DND-41 (cell line): ENCODE measurements at places on chromosomes 4 and X.

DNA sequence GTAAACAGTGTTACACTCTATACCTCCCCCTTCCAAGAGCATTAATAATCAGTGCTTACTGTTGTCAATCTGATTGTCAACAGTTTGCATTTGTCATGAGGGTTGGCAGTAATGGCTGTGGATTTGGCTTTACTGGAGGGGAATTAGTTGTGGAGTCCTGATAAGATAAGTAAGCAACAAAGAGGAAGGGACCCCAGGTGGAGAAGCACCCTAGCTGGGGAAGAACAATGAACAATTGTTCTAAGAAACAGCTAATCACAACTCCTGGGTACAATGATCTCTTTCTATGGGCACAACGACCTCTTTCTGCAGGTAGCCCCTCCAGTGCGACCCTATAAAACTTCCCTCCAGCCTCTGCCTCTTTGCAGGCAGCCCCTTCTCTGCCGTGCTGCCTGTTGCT is 53.2 kb upstream of the CDKN2AIP start:
- H3K4me1 ChIP-seq, result peaks cover 5% of the 10 kb centered on the region
- DNase-seq, result no peak
- H3K36me3 ChIP-seq, result no peaks in the 10 kb centered on the region
- no peak overlapping the region for H3K4me3 ChIP-seq

GRCh38 chr4:168449719-168450452 is 30.4 kb downstream of the DDX60L start:
- no peak for DNase-seq
- no peaks in the 10 kb centered on the region for H3K27me3 ChIP-seq
- H3K4me3 ChIP-seq, result no peak overlapping the region
- peaks cover 20% of the 10 kb centered on the region for H3K4me1 ChIP-seq
- peaks cover 10% of the 10 kb centered on the region for H3K36me3 ChIP-seq

- H3K27me3 ChIP-seq, result no peaks in the 10 kb centered on the region
- no peak for DNase-seq
- peaks cover 41% of the 10 kb centered on the region for H3K36me3 ChIP-seq
- H3K4me1 ChIP-seq, result no peaks in the 10 kb centered on the region
- H3K27ac ChIP-seq, result no peak overlapping the region
These were observed 68.7 kb downstream of the DHX15 start for GRCh38 chr4:24515698-24516097.

DNA sequence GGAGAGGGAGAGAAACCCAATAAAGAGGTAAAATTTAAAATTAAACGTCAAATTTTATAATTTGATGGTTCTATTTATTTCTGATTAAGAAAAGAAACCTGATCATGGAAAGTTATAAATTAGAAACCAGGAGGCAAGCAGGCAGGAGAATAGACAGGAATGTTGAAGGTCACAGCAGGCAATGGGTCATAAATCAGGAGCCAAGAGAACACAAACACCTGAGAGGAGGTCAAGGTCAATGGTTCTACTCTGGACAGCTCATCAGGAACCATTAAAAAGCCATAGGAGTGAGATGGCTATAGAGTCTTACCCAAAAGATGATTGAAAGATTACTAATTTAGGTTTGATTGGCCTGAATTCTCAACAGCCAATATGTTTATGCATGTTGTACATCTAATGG is 126.9 kb upstream of the HCCS start:
- no peaks in the 10 kb centered on the region for H3K27me3 ChIP-seq
- H3K4me1 ChIP-seq, result no peaks in the 10 kb centered on the region
- no peak overlapping the region for H3K27ac ChIP-seq
- DNase-seq, result no peak
- H3K36me3 ChIP-seq, result no peaks in the 10 kb centered on the region

DNA sequence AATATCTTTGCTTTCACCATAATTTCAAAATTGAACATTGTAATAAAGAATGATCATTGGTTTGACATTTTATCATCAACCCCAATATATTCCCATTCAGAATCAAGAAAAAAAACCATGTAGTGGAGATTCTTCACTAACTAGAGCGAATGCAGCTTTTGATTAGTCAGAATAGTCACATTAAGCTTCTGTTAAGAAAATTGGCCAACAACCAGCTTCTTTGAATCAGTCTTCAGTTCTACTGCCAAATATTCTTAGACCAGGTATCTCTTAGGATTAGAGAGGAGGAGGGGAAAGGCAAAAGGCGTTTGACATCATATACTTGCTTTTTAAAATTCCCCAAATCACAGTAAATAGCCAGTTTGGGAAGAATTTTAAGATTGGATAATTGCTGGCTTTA is 22.2 kb upstream of the TBC1D8B start:
- no peaks in the 10 kb centered on the region for H3K27me3 ChIP-seq
- no peak overlapping the region for H3K4me3 ChIP-seq
- no peaks in the 10 kb centered on the region for H3K36me3 ChIP-seq
- no peak for DNase-seq

DNA sequence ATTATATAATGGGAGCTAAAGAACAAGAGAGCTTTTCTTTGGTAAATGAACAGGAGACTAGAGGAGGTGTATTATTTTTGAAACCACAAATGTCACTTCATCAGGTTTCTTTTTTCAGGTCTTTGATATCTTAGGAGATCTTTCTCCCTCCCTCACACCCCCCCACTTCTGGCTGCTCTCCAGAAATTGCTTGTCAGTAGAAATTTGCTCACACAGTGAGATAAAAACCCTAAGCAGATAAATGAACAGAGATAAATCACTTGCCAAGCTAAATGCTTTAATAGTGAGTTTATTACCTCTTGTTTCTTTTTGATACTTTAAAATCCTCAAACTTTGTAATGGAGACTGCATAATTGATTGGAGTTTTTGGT is 421.2 kb upstream of the TENM3 start:
- H3K4me3 ChIP-seq, result no peak overlapping the region
- no peaks in the 10 kb centered on the region for H3K27me3 ChIP-seq
- no peak overlapping the region for H3K27ac ChIP-seq
- DNase-seq, result no peak

DNA sequence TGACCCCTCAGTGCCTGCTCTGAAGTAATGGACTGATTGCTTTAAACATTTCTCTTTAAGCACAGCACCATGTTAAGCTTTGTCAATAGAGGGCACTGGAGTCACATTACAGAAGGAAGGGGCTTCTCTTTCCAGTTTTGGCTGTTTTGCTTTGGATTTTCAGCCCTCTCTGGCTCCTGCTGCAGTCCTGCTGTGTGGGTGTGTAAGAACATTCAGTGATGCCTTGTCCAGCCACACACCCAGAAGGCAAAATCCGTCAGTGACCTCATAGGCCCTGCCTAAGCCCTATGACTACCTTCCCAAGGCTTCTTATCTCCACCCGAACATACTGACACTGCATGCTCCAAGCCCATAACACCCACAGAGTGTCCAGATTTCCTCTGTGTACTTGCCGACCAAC is 215.3 kb upstream of the CTSO start:
- no peaks in the 10 kb centered on the region for H3K4me1 ChIP-seq
- no peaks in the 10 kb centered on the region for H3K36me3 ChIP-seq
- no peaks in the 10 kb centered on the region for H3K27me3 ChIP-seq
- no peak for DNase-seq
- H3K27ac ChIP-seq, result no peak overlapping the region

- H3K4me3 ChIP-seq, result no peak overlapping the region
- H3K36me3 ChIP-seq, result peaks cover 28% of the 10 kb centered on the region
- no peak overlapping the region for H3K27ac ChIP-seq
- H3K4me1 ChIP-seq, result peaks cover 52% of the 10 kb centered on the region
These were observed 5.2 kb downstream of the HADH start for GRCh38 chr4:107994894-107995293.

- H3K27me3 ChIP-seq, result no peaks in the 10 kb centered on the region
- no peaks in the 10 kb centered on the region for H3K4me1 ChIP-seq
- H3K4me3 ChIP-seq, result no peak overlapping the region
- no peak overlapping the region for H3K27ac ChIP-seq
- no peak for DNase-seq
These were observed 230.8 kb downstream of the CPE start for GRCh38 chr4:165609653-165610052.

- H3K4me1 ChIP-seq, result no peaks in the 10 kb centered on the region
- H3K4me3 ChIP-seq, result no peak overlapping the region
- H3K36me3 ChIP-seq, result no peaks in the 10 kb centered on the region
- DNase-seq, result no peak
- no peaks in the 10 kb centered on the region for H3K27me3 ChIP-seq
These were observed 288.5 kb downstream of the USP46 start for GRCh38 chr4:52370576-52370975.

DNA sequence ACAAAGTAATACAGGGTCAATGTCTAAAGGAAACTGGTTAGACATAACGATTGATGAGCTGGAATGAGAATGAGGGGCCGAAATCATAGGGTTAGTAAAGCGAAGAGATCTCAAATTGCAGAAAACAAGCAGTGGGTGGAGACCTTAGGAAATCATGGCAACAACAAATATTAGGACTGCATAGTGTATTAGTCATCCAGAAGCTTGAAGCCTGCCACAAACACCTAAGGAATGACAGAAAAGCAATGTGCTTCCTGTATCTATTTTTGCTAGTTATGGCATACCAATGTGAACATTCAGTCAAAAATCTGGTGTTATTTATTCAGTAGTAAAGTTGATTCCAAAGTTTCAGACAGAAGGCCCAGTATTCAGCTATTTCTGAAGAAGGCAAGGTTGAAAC is 410.9 kb upstream of the CT83 start:
- no peak overlapping the region for H3K4me3 ChIP-seq
- H3K27ac ChIP-seq, result no peak overlapping the region
- no peaks in the 10 kb centered on the region for H3K36me3 ChIP-seq
- no peak for DNase-seq
- no peaks in the 10 kb centered on the region for H3K4me1 ChIP-seq

GRCh38 chr4:168757500-168757899 is 252.6 kb downstream of the CBR4 start:
- no peak overlapping the region for H3K4me3 ChIP-seq
- no peaks in the 10 kb centered on the region for H3K27me3 ChIP-seq
- no peaks in the 10 kb centered on the region for H3K4me1 ChIP-seq
- no peaks in the 10 kb centered on the region for H3K36me3 ChIP-seq

- no peaks in the 10 kb centered on the region for H3K27me3 ChIP-seq
- no peaks in the 10 kb centered on the region for H3K4me1 ChIP-seq
- no peak for DNase-seq
- no peak overlapping the region for H3K4me3 ChIP-seq
These were observed 321.2 kb upstream of the SPOCK3 start for GRCh38 chr4:167555338-167556022.

DNA sequence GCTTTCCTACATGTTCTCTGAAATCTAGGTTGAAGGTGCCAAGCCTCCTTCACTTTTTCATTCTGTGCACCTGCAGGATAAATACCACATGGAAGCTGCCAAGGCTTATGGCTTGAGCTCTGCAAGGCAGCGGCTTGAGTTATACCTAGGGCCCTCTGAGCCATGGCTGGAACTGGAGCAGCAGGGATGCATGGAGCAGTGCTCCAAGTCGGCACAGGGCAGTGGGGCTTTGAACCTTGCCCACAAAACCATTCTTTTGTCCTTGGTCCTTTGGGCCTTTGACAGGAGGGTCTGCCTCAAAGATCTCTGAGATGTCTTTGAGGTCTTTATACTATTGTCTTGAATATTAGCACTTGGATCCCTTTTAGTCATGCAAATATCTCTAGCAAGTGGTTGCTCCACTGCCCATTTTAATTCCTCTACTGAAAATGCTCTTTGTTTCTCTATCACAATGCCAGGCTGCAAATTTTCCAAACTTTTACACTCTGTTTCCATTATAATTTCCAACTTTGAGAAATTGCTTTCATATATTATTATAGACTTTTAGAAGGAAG is 536.2 kb upstream of the KLHL4 start:
- no peaks in the 10 kb centered on the region for H3K4me1 ChIP-seq
- H3K27me3 ChIP-seq, result no peaks in the 10 kb centered on the region
- DNase-seq, result no peak
- H3K27ac ChIP-seq, result no peak overlapping the region
- no peaks in the 10 kb centered on the region for H3K36me3 ChIP-seq

DNA sequence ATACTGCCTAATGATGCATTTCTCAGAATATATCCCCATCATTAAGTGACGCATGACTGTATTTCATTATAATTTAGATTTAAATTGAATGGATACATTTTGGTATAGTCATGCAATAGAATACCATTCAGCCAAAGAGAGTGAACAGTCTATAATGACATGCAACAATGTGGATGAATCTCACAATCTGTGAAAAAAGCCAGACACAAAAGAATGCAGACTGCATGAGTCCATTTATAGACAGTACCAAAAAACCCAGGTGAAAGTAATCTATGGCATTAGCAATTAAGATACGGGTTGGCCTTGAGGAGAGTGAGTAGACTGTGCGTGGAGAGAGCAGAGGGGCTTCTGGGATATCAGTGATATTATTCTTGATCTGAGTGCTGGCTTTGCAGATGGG is 239.7 kb upstream of the PGRMC2 start:
- H3K36me3 ChIP-seq, result no peaks in the 10 kb centered on the region
- H3K27me3 ChIP-seq, result no peaks in the 10 kb centered on the region
- H3K4me3 ChIP-seq, result no peak overlapping the region
- no peak overlapping the region for H3K27ac ChIP-seq
- no peaks in the 10 kb centered on the region for H3K4me1 ChIP-seq
- no peak for DNase-seq

DNA sequence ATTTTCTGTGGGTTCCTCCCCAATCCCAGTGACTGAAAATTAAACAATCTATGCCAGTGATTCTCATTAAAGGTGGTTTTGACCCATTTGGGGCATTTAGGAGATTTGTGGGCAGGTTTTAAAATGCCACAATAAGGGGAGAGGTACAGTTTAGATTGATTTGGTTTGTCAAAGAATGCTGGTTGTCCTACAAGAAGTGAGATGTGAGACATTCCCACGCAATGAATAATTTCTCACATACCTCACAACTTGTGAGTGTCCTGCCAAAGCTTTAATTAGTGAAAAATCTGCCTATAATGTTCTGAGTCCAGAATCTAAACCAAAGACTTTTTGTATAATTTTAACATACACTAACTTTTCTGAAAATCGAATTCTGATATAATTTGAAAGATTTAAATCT is 199.4 kb downstream of the MAPK10 start:
- H3K27me3 ChIP-seq, result no peaks in the 10 kb centered on the region
- no peak overlapping the region for H3K4me3 ChIP-seq
- H3K27ac ChIP-seq, result no peak overlapping the region
- H3K4me1 ChIP-seq, result no peaks in the 10 kb centered on the region

DNA sequence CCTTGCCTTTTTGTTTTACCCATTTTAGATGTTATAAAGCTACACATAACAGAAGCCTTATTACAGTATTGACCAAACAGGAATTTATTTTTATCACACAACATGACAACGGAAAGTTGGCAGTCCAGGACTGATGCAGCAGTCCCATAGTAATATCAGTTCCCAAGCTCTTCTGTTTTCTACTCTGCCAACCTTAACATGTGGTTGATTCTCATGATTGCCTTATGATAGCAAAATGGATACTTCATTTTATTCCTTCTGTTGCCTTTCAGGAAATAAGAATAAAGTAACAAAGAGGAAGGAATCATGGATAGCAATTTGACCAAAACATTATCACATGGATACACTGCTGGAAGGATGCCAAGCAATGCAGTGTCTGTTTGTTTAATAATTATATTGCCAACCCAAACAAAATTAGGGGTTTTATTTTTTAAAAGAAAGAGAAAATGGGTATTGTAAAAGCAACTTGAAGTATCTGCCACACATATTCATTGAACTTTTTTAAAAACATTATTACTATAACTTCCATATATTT is 275.7 kb downstream of the STPG2 start:
- DNase-seq, result no peak
- H3K4me3 ChIP-seq, result no peak overlapping the region
- H3K4me1 ChIP-seq, result no peaks in the 10 kb centered on the region
- no peaks in the 10 kb centered on the region for H3K27me3 ChIP-seq
- no peaks in the 10 kb centered on the region for H3K36me3 ChIP-seq
